ENCODE measurements at places on chromosomes 13 and 19.
A peak's percentile ranks its signal among the peaks of the same experiment; 100 is the strongest.

DNA sequence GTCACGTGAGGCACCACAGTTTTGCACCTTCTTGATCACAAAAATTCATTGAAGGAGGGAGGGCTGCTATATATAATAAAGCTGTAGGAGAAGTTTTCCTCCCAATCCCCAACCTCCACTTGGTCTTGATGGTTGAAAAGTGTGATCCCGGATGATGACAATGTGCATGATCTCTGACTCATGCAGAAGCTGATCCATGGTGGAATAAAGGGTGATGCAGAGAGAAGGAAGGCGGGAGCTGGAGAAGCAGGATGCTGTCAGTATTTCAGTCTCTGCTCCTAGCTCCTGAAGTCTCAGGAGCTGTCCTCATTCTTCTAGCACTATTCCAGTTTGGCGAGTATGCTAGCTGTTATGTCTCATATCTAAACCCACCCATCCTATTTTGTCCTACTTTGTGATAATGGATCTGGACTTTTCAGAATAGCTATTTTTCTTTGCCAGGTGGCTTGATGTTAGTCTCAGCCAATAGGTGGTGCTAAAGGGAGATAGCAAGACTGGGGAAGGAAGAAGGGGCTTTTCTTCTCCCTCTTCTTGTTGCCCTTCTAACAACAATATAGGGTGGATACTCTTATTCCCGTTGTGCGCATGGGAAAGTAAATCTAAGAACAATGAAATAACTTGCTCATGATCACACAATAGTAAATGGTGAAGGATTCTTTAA is 65.6 kb upstream of the HTR2A start:
- no peak for DNase-seq

DNA sequence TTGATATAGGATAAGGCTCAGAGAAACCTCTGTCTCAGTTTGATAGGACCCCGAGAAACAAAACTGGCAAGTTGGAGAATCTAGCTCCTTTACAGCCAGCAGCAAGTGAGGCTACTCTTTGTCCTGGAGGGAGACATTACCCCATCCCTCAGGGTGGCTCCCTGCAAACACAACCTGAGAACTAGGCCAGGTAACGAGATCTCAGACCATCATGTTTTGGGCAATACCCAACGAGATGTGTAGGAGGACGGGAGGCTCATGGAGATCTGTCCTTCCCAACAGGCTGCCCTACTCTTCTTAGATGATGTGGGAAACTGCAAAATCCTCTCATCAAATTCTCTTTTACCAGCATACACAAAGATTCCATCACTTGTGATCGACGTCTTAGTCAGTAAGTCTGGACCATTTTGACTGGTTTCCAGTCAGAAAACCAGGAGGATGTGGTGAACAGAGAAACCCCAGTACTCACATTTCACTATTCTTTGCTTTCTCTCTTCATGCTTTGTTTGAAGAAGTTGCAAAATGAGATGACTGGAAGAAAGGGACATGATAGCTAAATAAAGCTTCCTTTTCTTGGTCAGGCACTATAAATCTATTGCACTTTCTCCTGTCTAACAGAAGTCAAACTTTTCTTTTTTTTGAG is 6.0 kb upstream of the CTU1 start:
- no peak for DNase-seq

GRCh38 chr13:31629085-31629780 is 110.1 kb upstream of the RXFP2 start:
- DNase-seq: no peak

DNA sequence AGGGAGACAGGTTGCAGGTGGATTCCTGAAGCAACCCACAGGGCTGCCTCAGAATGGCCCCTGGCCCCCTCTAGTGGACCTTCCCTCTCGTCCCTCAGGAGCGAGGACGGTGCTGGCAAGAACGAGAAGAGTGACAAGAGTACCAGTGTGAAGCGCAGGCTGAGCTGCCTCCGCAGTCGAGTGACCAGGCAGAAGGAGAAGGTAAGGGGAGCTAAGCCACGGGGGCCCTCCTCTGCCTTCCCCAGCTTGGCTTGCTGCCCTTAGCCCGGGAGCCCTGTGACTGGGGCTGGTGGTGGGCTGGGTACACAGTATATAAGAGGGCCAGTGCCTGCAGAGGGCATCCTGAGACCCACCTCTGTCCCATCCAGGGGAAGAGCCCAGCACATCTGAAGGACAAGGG is 34.0 kb downstream of the ARHGEF18 start:
- DNase-seq: no peak

GRCh38 chr13:110913322-110914080 is 1.4 kb downstream of the ANKRD10 start:
- DNase-seq: peak; percentile 80
